ENCODE measurements at places on chromosomes 7 and 10.

DNA sequence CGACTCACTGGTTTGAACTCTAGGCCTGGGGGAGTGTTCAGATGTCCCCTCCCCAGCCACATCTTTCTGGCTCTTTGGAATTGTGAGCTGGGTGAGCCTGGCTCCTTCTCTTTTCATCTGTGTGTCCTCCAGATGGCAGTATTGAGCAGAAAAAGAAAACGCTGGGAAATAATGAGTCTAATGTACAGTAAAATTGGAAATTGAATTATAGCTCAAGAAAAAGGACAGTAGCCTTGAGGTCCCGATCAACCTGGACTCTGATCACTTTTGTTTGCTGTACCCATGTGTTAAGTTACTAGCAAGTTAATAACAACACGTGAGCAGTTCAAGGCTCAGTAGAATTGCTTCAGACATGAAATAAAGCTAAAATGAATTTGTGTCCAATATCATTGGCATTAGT lies 77.9 kb downstream of the SNX10 start:
- no peak for DNase-seq
- no peaks in the 10 kb centered on the region for H3K27me3 ChIP-seq
- no peaks in the 10 kb centered on the region for H3K36me3 ChIP-seq
- no peak overlapping the region for H3K4me3 ChIP-seq

GRCh38 chr7:45103958-45104843 lies 7.3 kb downstream of the TBRG4 start:
- no peak overlapping the region for H3K27ac ChIP-seq
- DNase-seq = no peak
- H3K27me3 ChIP-seq = no peaks in the 10 kb centered on the region
- H3K36me3 ChIP-seq = peaks cover 36% of the 10 kb centered on the region

DNA sequence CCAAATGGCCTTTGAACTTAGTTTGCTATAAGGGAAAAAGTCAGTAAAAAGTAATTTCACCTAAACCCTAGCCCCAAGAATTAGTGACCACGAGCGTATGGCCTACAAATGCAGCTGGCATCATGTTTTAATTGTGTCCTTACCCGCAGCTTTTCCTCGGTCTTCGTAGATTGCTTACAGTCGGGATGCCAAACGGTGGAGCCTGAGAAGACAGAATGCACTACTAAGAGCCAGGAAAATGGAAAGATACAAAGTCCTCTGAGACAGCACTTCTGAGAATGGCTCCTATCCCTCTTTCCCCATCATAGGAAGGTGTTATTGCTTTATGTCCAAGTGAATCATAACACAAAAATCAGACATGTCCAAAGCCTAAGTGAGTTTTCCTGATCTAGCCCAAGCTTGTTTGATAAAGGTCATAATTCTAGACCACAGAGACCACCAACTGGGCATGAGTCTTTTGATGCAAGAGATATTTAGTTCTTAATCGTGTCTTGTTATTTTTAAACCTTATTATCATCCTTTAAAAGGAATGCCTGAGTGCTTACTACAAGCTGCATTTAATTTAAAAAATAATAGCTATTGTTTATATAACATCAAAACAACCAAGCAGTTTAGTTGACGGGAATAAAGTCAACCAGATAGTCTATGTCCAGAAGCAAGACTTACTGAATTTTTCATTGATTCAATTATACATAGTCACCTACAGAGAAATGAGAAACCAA lies 83.7 kb upstream of the AFAP1L2 start:
- H3K4me1 ChIP-seq = peaks cover 10% of the 10 kb centered on the region
- H3K27ac ChIP-seq = peak overlapping the region; percentile 13
- H3K27me3 ChIP-seq = no peaks in the 10 kb centered on the region
- H3K36me3 ChIP-seq = no peaks in the 10 kb centered on the region
- H3K4me3 ChIP-seq = no peak overlapping the region
- DNase-seq = no peak

- H3K27ac ChIP-seq = no peak overlapping the region
- H3K36me3 ChIP-seq = no peaks in the 10 kb centered on the region
- DNase-seq = no peak
- no peaks in the 10 kb centered on the region for H3K27me3 ChIP-seq
- no peaks in the 10 kb centered on the region for H3K4me1 ChIP-seq
- H3K4me3 ChIP-seq = no peak overlapping the region
Measured at GRCh38 chr10:44400541-44400940, 15.6 kb upstream of the CXCL12 start.

DNA sequence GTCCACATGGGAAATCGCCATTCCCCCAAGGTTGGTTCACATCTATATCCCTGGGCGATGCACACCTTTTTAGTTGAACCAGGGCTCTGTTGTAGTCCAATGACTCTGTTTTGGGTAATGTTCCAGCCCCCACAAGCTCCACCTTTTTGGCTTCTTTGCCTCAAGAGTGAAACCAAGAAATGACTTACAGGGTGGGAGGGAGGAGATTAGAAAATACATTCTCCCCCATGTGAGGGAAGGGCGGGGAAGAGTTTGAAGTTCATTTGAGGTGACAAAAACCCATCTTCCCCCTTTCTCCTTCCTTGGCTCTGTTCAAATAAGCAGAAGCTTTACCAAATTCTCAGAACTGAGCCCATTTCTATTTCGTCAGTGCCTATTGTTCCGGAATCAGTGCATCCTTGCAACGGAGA lies 82.8 kb downstream of the GATA3 start:
- no peaks in the 10 kb centered on the region for H3K36me3 ChIP-seq
- no peaks in the 10 kb centered on the region for H3K27me3 ChIP-seq
- H3K4me3 ChIP-seq = no peak overlapping the region

DNA sequence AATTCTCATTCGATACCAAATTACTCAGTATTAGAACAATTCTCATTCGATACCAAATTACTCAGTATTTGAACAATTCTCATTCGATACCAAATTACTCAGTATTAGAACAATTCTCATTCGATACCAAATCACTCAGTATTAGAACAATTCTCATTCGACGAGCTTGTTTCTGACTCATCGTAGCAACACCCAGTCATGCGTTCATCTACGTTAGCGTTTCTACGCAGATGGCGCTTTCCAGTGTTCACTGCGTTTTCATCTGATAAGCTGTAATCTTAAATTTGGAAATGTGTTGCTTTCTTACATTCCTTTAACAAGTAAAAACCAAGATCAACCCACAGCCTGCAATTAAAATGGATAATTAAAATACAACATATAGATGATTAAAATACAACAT lies 276.3 kb downstream of the ZMYND11 start:
- H3K27me3 ChIP-seq = no peaks in the 10 kb centered on the region
- H3K4me1 ChIP-seq = no peaks in the 10 kb centered on the region
- peak overlapping the region; percentile 62 for H3K27ac ChIP-seq
- no peak for DNase-seq
- peaks cover 7% of the 10 kb centered on the region for H3K36me3 ChIP-seq

GRCh38 chr7:30694774-30695721 lies 12.8 kb upstream of the CRHR2 start:
- no peak for DNase-seq
- no peaks in the 10 kb centered on the region for H3K4me1 ChIP-seq
- no peak overlapping the region for H3K4me3 ChIP-seq
- no peaks in the 10 kb centered on the region for H3K27me3 ChIP-seq
- no peaks in the 10 kb centered on the region for H3K36me3 ChIP-seq

DNA sequence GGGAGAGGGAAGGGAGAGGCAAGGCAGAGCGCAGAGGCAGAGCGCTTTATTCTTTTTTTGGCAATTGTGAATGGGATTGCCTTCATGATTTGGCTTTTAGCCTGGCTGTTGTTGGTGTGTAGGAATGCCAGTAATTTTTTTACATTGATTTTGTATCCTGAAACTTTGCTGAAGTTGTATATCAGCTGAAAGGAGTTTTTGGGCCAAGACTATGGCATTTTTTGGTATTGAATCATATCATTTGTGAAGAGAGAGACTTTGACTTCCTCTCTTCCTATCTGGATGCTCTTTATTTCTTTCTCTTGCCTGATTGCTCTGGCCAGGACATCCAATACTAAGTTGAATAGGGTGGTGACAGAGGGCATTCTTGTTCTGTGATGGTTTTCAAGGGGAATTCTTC lies 291.3 kb downstream of the REEP3 start:
- no peak overlapping the region for H3K27ac ChIP-seq
- DNase-seq = no peak
- no peaks in the 10 kb centered on the region for H3K4me1 ChIP-seq
- no peaks in the 10 kb centered on the region for H3K36me3 ChIP-seq
- H3K4me3 ChIP-seq = no peak overlapping the region
- H3K27me3 ChIP-seq = no peaks in the 10 kb centered on the region

GRCh38 chr10:103232131-103232673 lies 13.5 kb upstream of the RPEL1 start:
- H3K4me3 ChIP-seq = no peak overlapping the region
- DNase-seq = no peak
- no peaks in the 10 kb centered on the region for H3K27me3 ChIP-seq
- H3K36me3 ChIP-seq = no peaks in the 10 kb centered on the region
- H3K27ac ChIP-seq = peak overlapping the region; percentile 79
- no peaks in the 10 kb centered on the region for H3K4me1 ChIP-seq

- H3K4me3 ChIP-seq = peak overlapping the region; percentile 92
- H3K27me3 ChIP-seq = no peaks in the 10 kb centered on the region
- peak; percentile 67 for DNase-seq
- peaks cover 8% of the 10 kb centered on the region for H3K4me1 ChIP-seq
- peak overlapping the region; percentile 98 for H3K27ac ChIP-seq
Measured at GRCh38 chr7:150368884-150369747, 494 bp downstream of the REPIN1 start.

DNA sequence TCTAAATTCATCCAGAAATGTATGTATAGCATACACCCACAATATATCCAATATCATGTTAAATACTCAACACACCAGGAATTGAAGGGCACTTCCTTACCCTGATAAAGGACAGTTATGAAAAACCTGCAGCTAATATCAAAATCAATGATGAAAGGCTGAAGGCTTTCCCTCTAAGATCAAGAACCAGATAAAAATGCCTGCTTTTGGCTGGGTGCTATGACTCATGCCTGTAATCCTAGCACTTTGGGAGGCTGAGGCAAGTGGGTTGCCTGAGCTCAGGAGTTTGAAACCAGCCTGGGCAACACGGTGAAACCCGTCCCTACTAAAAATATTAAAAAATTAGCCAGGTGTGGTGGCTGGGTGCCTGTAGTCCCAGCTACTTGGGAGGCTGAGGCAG lies 21.6 kb upstream of the UPP1 start:
- no peak overlapping the region for H3K4me3 ChIP-seq
- no peaks in the 10 kb centered on the region for H3K4me1 ChIP-seq
- DNase-seq = no peak
- H3K27me3 ChIP-seq = no peaks in the 10 kb centered on the region

DNA sequence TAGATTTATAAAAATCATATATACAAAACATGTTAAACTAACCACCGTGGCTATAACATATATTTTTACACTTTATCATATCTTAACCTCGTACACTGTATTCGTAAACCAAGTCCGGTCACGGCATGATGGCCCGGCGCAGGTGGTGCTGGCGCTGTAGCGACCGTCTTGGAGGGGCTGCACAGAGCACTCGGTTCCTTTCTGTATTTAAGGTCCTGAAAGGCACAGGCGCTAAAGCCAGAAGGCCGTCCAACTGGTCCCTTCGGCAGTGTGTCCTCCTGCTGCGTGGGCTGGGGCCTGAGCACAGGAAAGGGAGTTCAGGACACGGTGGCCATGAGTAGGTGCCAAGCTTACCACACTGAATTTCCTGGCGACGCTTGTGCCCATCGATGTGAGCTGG lies 33.8 kb downstream of the AMZ1 start:
- no peak for DNase-seq
- no peak overlapping the region for H3K4me3 ChIP-seq
- H3K4me1 ChIP-seq = no peaks in the 10 kb centered on the region
- H3K27ac ChIP-seq = no peak overlapping the region

DNA sequence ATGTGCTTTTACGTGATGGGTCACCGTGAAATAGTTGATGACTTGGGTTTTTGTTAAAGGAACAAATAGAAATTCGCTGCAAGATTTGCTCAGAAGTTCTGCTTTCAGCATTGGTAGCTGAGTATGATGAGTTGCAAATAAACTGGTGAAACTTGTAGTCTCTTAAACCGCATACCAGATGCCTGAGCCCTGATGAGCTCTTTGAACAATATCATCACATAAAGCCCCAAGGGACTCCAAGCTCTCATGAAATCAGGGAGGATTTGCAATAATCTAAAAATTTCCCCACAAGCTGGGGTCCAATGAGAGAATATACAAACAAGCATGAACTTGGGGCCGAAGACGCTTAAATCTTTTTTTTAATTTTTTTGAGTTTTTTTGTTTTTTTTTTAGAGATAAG lies 312.4 kb downstream of the CALN1 start:
- no peak overlapping the region for H3K27ac ChIP-seq
- no peak for DNase-seq
- no peaks in the 10 kb centered on the region for H3K27me3 ChIP-seq

DNA sequence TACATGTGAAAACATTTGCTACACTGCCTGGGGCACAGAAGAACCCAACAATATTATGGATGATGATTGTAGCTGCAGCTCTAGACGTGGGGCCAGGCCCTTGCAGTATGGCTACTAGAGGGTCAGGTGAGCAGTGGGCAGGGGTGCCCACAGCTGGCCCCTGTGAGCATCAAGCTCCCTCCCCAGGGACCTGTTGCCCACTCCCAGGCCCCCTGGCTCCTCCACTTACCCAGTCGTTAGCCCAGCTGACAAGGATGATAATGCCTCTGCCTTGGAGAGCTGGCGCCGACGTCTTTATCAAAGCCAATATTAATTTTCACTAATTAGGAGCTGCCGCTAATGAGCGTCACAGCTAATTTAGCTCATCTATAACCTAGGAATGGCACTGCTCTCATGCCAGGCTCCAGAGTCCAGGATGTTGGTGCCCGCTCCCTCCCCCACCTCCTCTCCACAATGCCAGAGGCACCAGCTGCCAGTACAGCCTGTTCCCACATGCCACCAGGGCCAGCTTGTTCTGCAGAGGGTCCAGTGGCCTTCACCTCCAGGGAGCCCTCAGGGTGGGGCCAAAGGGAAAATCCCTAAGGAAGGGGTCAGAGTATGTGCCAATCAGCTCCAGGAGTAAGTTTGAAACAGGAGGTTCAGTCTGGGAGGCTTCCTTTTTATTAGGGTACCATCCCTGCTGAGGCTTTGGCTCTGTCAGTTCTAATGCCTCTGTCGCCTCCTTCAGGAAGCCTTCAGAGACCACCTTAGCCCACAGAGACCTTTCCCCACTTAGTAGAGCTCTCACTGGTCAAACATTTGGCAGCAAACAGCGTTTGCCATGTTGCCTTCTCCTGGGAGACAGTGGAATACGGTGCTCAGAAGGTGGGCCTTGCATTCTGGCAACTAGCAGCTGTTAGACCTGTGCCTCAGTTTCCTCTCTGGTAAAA lies 77.2 kb downstream of the CDH23 start:
- H3K4me3 ChIP-seq = no peak overlapping the region
- H3K27ac ChIP-seq = no peak overlapping the region
- no peaks in the 10 kb centered on the region for H3K27me3 ChIP-seq
- H3K4me1 ChIP-seq = no peaks in the 10 kb centered on the region

All from breast epithelium (tissue), 4 donors.